ENCODE measurements at places on chromosomes 3 and 15. TPM values are rescaled to one million over a fixed set of nuclear protein-coding genes. Genes with fewer than 3 reads are reported as not detected.

- no peak for DNase-seq
These were observed 153.2 kb downstream of the MEIS2 start for GRCh38 chr15:36947035-36947719.

- DNase-seq, result no peak
These were observed 147.5 kb upstream of the MME start for GRCh38 chr3:154932633-154933032.

Gene RAB5A
- total RNA-seq, result 67.3 TPM

Gene SV2B
- total RNA-seq, result not detected

Gene KLHL6
- not detected for total RNA-seq

- DNase-seq, result no peak
These were observed 13.3 kb upstream of the SH3BP5 start for GRCh38 chr3:15345608-15346137.

DNA sequence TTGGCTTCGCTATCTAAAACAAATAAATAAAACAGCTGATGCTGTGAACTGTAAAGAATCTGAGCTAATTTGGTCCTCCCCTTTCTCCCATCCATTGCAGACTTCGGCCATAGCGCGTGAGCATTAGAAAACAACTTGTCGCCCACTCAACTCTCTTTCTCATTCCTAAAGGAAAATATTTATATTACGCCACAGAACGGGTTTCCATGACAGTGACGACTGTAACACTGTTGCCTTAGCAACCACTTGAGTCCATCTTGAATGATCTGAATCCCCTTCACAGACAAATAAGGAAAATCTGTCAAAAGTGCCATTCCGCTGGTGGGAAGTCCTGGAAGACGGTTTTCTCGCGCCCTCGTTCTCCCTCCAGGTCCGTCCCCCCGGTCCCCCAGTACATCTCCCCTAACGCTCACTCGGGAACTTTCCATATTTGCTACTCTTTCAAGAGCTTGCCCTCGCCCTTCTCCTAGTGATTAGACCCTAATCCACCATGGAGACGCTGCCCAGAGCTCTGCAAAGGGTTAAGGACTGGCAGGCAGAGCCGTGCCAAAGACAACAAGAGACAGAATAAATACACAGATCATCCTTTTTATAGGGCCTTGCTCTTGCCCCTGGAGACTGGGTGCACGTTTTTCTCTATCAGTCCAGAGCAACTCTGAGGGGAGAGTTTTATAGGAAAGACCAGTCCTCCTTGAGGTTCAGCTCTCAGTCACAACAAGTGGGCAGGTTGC lies 50.5 kb downstream of the CRYGS start:
- no peak for DNase-seq

Gene PRTG
- 35.5 TPM for total RNA-seq

GRCh38 chr3:53788038-53788437 lies 58.2 kb downstream of the CHDH start:
- no peak for DNase-seq

DNA sequence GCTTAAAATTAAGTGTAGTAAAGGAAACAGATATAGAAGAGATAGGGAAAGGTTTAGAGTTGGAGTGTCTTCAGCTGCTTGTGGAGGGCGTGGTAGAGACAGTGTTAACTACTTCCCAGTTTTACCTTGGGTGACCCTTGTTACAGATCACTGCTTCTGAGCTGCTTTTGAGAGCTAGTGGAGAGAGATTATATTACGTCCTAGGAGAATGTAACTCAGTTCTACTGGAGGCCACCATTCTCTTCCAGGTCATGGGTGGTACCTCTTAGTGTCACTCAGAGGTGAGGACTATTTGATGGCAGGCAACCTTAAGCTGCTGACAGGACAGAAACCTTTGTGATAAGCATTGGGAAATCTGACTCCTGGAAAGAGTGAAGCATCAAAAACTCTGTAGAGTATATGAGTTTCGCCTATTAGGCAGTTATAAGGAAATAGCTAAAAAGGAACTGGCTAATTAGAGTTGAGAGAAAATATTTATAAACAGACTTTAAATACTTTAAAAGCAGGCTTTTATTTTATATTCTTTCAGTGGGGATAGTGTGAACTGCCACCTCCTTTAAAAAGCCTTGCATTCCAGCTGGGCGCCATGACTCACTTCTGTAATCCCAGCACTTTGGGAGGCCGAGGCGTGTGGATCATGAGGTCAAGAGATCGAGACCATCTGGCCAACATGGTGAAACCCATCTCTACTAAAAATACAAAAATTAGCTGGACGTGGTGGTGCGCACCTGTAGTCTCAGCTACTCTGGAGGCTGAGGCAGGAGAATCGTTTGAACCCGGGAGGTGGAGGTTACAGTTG lies 106.5 kb downstream of the ZNF609 start:
- no peak for DNase-seq

Gene VIPR1
- total RNA-seq, result not detected

DNA sequence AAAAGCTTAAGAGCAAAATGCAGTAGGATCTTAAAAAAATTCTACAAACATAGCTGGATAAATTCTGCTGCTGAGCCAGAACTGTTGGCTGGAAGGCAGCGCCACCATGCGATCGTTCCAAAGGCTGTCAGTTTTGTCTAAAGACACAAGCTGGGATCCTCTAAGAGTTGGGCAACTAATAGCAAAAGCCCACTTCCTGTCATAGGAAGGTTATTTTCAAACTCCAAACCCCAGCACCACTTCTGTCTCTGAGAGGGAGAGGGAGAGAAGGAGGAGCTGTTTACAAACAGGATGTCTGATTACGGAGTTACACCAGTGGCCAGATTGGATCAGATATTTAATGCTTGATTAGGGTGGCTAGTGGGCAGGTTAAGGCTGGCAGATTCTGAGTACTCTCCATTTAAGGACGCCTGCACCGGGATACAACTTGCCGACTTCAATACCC lies 44.0 kb downstream of the EIF4E3 start:
- DNase-seq, result peak; percentile 35

Gene ERICH6
- total RNA-seq, result not detected

DNA sequence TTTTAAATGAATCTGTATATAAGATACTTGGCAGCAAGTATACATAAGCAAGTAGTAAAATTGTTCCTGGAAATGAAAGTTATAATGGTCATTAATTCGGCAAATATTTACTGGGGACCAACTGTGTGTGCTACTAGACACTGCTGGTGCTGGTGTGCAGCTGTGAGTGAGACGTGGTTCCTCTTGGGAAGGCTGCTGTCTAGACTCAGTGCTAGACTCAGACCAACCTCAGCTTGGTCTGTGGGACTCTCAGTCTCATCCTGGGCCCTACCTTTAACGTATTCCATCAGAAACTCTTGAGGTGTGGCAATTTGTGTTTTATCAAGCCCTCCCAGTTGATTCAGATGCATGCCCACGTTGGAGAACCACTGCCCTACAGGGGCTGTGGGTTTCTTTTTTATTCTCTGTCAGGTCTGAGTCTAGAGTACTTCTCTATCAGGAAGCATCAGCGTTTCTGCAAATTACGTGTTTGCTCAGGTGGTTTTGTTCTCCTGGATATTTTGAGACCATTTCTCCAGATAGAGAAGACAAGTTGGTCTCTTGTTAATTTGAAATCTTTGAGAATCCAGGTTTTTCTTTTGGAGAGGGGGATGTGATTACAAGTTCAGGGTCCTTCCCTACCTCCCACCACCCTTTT lies 6.8 kb downstream of the TLNRD1 start:
- DNase-seq, result peak; percentile 45

DNA sequence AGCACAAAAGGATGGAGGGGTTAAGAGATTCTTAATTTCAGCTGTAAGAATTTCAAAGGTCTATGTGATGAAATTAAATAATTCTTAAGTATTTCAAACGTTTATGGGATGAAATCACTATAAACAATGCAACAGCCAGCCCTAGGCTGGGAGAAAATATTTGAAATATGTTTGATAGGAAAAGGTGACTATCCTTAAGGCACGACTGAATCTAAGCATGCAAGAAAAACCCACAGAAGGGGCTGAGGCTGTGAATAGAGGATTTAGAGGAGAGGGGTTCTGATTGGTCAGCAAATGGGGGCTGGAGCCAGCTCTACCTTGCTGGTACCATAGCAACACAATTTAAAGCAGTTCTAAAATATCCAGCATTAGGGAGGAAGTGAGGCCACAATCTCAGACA lies 220.8 kb upstream of the ATP10A start:
- peak; percentile 60 for DNase-seq

DNA sequence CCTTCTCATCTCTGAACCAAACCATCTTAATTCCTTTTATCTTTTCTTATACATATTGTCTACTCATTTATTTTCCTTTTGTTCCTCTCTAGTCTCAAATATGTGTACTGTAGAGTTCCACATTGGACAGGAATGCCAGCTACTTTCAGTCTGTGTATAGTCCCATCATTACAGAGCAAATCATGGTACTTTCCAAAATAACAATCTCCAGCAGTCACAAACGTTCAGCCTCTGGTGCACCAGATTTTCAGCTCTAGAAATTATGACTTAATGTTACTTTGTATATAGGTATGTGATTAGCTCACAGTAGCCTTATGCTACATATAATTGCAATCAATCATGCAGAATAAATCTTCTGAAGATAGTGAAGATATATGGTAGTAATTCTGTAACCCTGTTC lies 32.5 kb upstream of the TM4SF4 start:
- DNase-seq, result no peak

Gene CCDC9B
- total RNA-seq, result 5.9 TPM

DNA sequence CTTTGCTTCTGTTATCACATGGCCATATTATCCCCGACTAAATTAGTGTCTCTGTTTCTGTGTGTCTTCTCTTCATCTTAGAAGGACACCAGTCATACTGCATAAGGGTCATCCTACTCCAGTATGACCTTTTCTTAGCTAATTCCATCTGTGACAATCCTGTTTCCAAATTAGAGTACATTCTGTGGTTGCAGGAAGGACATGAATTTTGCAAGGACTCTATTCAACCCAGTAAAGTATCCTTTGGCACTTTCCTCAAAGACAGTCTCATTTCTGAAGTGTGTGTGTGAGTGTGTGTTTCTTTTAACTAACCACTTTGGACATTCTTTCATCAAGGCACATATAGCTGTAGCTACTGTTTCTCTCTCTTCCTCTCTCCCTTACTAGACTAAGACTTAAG lies 15.2 kb upstream of the MME start:
- DNase-seq, result no peak

GRCh38 chr3:139120086-139121056 lies 75.7 kb upstream of the PRR23C start:
- DNase-seq, result no peak

Gene GTF2E1
- 35.4 TPM for total RNA-seq

Gene SCN10A
- total RNA-seq, result not detected

Gene TP63
- total RNA-seq, result not detected

Data from G401 (cell line).